ENCODE measurements at places on chromosomes 7 and 10.

DNA sequence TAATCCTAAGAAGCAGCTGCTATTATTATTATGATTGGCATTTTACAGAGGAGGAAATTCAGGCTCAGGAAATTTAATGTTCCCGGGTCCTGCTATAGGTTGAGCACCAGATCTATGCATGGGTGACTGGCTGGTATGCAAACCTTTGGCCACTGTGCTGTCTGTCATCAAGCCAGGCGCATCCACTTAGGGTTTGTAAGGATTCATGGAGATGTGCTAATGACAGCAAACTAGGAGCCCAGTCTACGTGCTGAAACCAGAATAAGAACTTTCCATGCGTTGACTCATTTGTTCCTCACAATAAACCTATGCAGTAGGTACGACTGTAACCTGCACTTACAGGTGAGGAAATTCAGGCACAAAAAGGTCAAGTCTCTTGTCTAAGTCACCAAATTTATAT, 64.5 kb upstream of the ZMIZ1 start:
- DNase-seq, result no peak

DNA sequence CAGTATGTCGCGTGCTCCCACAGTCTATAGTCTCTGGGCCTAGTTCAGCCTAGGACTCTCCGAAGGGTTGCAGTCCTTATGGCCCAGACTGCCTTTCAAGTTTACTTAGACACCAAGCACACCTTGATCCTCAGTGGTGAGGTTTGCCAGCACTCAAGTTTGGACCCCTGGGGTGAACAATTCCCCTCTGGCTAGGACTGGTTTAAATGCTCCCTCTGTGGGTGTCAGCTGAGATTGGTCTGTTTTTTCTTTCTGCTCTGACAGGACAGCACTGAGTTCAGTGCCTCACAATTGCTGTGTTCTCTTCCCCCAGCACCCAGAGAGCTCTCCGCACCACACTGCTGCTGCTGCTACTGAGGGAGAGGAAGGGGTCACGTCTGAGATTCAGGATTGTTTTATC, 31.9 kb upstream of the AGR3 start:
- no peak for DNase-seq

GRCh38 chr7:33459340-33459751, 330.0 kb downstream of the BBS9 start:
- DNase-seq, result no peak

DNA sequence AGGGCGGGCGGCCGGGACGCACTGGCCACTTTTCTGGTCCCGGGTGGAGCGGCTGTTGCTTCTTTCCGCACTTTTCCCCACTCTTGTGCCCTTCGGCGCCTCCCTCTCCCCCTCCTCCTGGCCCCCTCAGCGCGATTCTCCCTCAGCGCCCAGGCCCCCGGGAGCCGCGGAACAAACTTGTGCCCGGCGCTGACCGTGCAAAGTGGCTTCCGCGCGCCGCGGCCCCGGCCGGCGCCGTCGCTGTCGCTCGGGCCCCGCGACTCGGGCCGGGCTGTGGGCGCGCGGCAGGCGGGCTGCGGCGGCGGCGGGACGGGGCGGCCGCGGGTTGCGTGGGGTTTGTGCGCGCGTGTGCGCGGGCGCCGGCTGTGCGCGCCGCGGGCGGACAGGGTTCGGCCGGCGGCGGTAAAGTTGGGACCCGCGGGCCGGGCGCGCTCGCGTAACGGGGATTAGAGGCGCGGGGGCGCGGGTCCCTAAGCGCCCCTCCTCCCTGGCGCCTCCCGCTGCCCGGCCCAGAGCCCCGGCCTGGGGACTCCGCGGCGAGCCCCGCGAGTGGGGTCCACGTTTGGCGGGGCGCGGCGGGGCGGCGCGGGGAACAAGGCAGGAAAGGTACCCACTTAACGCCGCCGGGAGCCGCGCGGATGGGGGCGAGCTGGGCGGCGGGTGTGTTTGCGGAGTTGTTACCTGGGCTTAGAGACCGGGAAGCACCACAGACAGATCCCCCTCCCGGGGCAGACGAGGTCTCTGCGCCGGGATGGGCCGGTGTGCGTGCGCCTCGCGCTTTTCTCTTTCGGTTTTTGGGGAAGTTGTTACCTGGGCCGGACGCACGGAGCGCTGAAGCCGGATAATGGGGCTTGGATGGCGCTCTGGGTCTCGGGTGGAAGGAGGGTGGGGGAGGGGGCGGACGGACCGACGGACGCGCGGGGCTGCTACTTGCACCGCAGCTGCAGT, 860 bp downstream of the ZEB1 start:
- DNase-seq, result peak; percentile 42

DNA sequence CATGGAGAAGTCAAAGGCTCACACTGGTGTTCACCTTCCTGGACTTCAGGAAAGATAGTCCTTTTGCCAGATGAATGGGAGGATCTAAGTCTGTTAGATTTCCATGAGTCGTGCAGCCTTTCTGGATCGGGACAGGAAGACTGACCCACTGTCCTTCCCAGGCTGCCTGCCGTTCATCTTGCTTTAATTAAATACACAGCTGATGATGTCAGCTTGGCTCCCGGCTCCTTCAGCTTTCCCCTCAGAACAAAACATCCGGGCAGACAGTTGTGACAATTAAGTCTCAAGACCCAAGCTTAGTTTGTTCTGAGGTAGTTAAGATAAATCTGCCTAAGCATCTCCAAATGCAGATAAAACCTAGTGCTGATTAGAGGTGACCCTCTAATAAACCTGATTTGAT, 58.6 kb downstream of the AUTS2 start:
- DNase-seq, result no peak

- no peak for DNase-seq
These were observed 148.4 kb downstream of the RNF133 start for GRCh38 chr7:122550545-122550944.

DNA sequence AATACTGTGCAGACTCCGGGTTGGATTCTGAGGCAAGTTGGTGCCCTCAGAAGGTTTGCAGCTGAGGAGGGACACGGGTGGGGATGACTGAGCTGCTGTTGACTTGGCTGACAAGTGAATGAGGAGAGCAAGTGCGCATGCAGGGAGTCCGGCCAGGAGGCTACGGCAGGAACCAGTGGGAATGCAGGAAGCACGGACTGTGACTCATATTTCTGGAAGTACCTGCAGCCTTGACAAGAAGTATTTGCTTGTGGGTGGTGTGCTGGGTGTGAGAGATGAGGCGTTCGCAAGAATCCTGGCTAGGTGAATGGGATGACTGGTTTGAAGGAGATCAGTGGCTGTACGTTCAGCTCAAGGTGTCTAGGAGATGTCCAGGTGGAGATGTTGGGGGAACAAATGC, 30.8 kb upstream of the FXYD4 start:
- no peak for DNase-seq

GRCh38 chr7:132697003-132697402, 120.7 kb upstream of the PLXNA4 start:
- no peak for DNase-seq

DNA sequence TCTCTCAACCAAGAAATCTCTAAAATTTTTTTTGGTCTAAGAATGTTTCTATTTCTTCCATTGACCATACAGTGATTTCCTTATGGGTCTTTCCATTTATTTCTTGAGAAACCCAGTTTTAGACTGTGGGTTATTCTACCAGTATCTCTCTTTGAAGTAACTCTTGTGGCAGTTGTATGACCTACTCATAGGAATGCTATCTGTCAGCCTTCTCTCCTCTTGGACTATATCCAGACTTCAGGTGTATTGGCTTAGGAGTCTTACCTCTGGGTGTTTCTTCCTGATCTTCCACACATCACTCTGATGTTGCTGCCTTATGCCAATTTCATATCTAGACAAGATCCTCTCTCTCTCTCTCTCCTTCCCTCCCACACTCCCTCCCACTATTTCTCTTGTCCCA, 178.1 kb downstream of the BMPER start:
- DNase-seq, result no peak

GRCh38 chr10:11262494-11263345, 245.0 kb downstream of the CELF2 start:
- DNase-seq, result no peak

GRCh38 chr7:137820677-137821420, 25.9 kb downstream of the DGKI start:
- no peak for DNase-seq

- no peak for DNase-seq
These were observed 237.9 kb downstream of the MGMT start for GRCh38 chr10:129704786-129705525.

DNA sequence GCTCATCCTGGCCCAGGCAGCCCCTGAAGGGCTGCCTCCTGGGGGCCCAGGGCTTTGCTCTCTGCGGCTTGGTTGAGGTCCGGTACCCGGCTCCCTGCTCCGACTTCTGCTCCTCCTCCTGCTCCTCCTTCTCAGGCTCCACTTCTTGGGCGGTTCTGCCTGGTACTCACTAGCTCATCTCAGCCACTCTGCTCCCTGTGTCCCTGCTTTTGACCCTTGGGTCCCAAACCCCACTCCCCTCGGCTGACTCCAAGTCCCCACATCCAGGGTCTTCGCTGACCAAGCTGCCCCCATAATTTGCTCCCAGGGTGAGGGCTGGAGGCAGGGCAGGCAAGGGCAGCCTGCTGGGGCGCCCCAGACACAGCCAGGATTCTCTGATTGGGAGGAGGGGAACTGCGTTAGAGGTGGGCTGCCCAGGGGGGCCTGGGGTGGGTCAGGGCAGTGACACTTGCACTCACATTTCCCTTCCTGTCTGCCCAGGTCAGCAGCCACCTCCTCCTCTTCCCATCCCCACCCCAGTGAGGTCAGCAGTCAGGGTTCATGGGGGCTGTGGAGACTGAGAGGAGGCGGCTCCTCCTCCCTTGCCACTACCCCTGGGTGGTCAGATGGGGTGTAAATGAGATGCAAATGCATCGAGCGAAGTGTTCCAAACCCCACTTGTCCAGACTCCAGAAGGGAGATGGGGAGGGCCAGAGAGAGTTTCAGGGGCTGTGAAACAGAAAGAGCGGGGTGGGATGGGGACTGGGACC, 2.2 kb downstream of the SMARCD3 start:
- no peak for DNase-seq

- DNase-seq, result no peak
These were observed 6.9 kb upstream of the CREB3L2 start for GRCh38 chr7:138008588-138009349.

- no peak for DNase-seq
These were observed 754 bp downstream of the GSTO1 start for GRCh38 chr10:104255311-104255981.

- DNase-seq, result no peak
These were observed 153.2 kb downstream of the CDH23 start for GRCh38 chr10:71549766-71550533.

DNA sequence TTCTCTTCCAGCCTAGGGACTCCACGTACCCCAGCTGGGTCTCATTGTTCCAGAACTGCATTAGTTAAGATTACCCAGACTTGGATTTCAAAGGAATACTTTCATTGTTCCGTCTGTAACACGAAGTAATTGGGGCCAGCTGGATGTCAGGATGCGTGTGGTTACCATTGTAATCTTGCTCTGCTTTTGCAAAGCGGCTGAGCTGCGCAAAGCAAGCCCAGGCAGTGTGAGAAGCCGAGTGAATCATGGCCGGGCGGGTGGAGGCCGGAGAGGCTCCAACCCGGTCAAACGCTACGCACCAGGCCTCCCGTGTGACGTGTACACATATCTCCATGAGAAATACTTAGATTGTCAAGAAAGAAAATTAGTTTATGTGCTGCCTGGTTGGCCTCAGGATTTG, 21.0 kb downstream of the LRRC17 start:
- no peak for DNase-seq

- no peak for DNase-seq
These were observed 55.2 kb upstream of the EZH2 start for GRCh38 chr7:148939128-148939755.

DNA sequence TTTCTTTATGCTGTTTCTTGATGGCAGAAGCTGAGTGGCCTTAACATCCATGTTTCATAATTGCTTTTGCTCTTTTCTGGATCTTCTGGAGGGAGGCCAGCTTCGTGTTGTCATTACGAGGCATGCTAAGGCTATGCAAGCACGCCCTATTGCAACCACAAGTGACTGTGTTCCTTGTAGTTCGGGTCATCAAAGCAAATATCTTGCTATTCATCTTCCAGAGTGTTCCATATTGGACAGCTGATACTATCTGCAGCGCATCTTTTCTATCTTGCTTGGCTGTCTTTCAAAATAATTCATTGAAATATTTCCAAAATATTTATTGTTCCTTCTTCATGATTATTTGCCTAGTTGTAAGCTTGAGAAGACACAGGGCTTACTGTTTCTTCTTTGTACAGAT, 5.0 kb downstream of the EPHB6 start:
- DNase-seq, result no peak

DNA sequence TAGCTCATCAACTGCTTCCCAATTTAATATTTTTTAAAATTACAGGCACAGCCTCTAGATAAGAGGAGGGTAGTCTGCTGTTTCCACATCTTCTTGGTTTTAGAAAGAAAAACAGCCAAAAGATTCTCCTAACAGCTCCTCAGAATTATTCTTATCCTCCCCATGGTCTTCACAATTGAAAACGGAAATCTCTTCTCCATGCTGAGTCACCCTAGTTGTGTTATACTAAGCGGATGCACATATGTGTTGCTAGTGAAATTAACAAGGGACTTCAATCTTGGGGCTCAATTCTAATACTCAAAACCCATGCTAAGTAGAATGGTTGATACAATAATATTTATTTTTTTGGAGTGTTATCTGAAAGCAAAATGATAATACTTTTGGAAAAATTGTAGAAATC, 71.9 kb upstream of the NPY start:
- DNase-seq, result no peak

DNA sequence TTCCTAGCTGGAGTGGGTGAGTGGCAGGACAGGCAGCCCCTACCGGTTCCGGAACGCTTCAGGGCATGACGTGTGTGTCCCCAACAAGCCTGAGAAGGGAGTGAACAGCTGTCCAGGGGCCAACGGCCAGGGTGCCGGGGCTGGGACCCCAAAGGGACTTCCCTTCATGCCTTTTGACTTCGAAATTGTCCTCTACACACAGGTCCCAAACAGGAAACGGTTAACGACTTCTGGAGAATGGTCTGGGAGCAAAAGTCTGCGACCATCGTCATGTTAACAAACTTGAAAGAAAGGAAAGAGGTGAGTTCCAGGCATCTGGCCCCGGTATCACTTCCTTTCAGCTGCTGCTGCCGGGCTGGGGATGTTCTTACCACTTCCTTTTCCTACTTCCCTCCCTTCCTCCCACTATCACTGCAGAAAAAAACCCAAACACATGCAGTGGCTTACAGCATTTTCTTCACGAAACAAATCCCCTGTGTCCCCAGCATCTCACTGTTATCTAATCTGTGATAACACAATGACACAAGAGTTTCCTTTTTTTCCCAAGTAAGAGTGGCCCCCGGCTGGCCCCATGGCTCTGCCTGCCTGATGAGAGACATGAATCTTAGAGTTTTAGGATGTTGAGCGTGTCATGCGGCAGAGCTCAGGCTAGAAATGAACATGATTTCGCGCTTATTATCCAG, 63.2 kb downstream of the MKI67 start:
- DNase-seq, result peak; percentile 24

DNA sequence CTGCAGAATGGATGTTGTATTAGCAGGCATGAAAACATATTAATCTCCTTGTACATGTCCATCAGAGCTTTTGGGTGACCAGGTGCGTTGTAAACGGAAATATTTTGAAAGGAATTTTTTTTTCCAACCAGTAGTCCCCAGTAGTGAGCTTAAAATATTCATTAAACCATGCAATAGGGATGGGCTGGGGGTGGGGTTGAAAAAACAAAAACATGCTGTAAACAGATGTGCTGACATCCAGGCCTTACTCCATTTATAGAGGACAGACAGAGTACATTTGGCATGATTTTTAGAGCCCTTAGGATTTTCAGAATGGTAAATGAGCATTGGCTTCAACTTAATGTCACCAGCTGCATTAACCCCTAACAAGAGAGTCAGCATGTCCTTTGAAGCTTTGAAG, 50.2 kb downstream of the PTPN12 start:
- DNase-seq, result no peak

Data from activated T-cell treated with anti-CD3 and anti-CD28 coated beads for 48 hours (primary cell).